ENCODE measurements at places on chromosomes 11 and 22.

GRCh38 chr22:46454504-46455269, 82.7 kb downstream of the CELSR1 start:
- DNase-seq = no peak

DNA sequence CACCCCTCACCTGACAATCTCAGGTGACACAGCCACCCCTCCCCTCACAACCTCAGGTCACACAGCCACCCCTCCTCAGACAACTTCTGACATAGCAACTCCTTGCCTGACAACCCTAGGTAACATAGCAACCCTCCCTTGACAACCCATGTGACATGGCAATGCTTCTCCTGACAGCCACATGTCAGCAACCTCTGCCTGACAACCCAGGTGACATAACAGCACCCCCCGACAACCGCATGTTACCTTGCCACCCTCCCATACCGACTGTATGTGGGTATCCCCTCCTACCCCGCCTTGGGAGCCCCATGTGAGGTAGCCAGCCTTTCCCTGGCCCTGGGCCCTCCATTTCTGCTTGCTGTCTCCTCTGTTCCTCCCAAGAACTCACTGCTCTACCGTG, 77.7 kb upstream of the B3GAT1 start:
- DNase-seq = no peak

DNA sequence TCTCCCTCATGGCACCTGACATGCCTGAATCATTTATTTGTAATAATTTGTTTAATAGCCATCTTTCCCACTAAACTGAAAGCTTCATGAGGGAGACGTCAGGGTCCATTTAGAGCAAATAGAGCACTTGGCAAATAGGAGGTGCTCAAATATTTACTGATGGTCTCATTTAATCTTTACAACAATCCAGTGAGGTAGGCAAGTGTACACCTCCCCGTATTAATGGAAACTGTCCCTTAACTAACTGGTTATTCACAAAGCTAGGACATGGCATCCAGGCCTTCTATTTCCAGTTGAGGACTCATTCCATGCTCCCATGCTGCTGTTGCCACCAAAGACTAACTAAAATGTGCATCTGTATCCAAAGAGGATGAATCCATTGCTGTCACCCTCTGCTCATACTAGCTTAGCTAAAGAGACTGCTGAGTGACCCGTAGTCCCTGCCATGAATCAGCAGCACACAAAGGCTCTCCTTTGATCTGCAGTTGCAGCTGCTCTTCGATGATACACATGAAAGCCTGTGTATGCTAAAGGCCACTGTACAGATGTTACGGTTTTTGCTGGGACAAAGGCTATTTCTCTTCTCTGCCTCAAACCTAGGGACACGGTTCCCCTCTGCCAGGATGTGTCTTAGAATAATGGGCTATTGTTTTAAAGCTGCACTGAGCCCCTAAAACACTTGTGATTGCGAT, 82.6 kb downstream of the RAB30 start:
- DNase-seq = no peak

- no peak for DNase-seq
These were observed 874.4 kb upstream of the TENM4 start for GRCh38 chr11:80315200-80315599.

DNA sequence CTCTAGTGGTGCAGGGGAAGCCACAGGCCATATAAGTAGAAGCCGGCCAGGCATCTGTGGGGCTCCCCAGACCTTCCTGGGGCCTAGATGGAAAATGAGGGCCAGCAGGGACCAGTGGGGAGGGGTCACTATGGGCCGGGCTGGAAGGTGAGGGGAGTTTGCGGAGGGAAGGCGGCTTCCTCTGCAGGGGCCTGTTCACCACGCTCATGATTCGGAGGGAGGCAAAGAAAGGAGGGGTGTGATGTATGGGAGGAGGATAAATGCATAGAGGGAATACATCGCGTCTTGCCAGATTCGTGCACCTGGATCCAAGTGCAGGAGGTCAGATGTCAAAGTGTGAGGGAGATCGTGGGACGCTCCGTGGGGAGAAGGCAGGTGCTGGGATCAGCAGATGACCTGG, 6.9 kb downstream of the SLC16A8 start:
- no peak for DNase-seq

DNA sequence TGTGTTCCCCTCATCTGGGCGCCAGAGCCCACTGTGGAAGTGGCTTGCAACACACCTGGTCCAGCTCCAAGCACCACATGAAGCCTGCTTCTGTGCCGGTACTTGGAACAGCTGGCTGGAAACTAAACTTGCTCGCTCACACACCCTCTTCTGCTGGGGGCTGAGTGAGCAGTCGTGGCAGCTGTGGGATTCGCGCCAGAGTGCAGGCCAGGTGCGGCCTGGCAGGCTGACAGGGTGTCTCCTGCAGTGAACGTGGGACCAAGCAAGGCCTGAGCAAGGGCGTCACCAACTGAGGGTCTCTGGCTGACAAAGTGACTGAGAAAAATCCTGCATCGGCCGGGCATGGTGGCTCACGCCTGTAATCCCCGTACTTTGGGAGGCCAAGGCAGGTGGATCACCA, 15.2 kb downstream of the SMC1B start:
- no peak for DNase-seq

DNA sequence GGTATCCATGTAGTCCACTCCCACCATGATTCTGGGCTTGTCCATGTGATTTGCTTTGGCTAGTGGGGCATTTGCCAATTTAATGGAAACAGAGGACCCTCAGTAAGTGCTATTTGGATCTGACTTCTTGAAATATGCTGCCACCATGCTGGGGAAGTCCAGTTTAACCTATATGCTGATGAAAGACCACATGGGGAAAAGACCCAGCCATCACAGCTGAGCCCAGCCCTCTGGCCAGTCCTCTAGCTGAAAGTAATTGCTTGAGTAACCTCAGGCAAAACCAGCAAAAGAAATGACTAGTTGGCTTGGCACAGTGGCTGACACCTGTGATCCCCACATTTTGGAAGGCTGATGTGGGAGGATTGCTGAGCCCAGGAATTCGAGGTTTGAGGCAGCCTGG, 61.5 kb downstream of the ATG16L2 start:
- DNase-seq = no peak

DNA sequence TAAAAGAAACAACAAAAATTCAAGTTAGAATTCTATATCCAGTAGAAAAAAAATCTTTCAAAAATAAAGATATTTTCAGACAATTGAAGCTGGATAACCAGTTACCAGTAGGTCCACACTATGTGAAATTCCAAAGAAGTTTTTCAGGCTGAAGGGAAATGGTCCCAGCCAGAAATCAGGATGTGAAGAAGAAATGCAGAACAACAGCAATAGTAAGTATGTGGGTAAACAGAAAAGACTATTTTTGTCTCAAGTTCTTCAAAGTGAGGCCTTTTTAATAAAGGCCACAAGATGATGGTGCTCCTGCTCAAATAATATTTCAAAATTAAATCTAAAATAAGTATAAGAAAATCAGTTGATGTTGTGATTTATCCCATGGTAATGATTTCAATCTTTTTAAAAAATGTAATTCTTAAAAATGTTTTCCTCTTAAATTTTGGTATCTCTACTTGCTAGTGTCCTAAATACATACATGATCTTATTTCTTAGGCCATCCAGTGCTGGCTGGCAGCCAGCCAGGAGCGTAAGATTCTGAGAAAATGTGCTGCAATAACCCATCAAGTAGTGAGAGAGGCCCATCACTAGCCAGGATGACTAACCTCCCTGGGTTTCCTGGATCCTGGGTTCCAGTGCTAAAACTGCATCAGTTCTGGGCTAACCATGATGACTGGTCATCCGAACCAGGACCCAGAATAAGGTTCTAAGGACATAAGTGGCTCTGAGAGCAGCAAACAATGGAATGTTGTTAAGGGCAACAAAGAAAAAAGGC, 15.6 kb upstream of the UCP3 start:
- no peak for DNase-seq

DNA sequence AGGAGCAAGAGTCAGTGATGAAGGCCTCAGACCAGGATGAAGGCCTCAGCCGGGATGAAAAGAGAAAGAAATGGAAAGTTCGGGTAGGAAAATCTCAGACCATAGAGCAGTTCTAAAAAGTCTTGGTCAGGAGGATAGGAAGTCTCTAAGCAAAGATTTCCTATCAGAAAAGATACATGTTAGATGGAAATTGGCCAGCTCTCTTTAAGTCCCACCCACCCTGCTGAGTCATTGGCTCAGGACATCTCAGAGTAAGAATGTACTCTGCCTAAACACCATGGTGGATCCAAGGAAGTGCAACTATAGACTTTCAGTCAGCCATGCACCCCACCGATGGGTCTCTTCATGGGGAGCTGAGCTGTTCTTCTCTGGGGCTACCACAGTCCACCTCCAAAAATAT, 4.4 kb downstream of the OR8B3 start:
- no peak for DNase-seq

- no peak for DNase-seq
These were observed 59.3 kb downstream of the STIM1 start for GRCh38 chr11:3914805-3915204.

- DNase-seq = no peak
These were observed 16.7 kb upstream of the YPEL1 start for GRCh38 chr22:21752276-21752675.

GRCh38 chr22:44752285-44753188, at the start of gene ARHGAP8:
Gene ARHGAP8 (plus strand): TSS chr22:44752575. CDS start chr22:44786528, 33,953 bp downstream.
- no peak for DNase-seq

DNA sequence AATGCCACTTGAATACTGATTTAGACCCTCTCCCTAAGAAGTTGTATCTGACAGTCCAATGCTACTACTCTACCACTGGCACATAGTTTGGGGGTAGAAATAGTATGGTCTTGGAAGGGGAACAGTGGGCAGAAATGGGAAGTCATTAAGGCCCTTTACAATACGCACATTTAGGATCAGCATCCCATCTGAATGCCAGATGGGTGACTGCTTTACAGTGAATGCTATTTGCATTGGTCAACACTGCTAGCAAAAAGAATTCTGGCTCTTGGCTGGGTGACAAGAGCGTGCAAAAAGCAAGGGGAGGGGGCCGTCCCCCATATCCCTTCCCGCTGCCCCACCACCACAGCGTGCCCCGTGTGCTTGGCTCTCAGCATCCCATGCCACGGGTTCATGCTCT, 104.7 kb upstream of the BID start:
- no peak for DNase-seq

GRCh38 chr11:88105951-88106350, 69.3 kb downstream of the RAB38 start:
- no peak for DNase-seq

GRCh38 chr22:30780026-30780425, 85.4 kb downstream of the OSBP2 start:
- no peak for DNase-seq

DNA sequence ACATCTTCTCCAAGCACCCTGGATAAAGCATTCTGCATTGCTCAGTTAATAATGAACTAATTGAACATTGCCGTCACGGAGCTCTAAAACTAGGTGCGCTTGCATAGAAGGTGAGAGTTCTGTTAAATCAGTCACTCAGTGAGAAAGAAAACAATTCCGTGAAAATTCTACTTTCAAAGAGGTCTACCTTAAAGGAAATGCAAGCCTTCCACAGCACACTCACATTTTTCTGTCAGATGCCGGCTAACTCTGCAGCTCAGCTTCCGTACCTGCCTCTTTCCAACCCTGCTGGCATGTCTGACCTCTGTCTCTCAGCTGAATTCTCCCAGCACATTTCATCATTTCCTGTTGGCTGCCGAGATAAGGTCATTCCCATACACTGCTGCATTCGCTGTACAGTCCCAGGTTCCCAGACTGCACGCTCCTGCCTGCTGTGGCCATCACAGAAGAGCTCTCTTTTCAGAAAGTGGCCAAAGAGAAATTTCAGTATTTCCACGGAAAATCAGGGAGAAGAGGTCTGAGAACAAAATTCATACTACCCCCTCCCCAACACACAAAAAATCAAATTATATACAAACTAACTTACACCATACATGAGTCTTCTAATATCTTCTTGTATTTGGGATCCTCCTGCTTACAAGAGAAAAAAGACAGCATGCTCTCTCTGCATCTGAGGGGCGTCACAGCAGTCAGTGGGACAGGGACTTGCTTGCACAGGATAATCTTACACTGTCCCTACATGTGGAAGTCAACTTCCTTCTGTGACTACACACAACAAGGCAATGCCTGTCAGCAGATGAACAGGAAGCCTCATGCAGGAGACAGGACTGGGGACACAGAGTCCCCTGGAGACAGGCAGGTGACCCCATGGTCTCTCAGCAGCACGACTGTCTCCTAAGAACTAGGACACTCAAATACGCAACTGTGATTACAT, 55.1 kb downstream of the PACSIN2 start:
- DNase-seq = no peak

GRCh38 chr11:110429731-110430266, at the start of gene FDX1:
Gene FDX1 (plus strand): TSS chr11:110429948. CDS start chr11:110430121, 173 bp downstream.
- peak; percentile 73 for DNase-seq

DNA sequence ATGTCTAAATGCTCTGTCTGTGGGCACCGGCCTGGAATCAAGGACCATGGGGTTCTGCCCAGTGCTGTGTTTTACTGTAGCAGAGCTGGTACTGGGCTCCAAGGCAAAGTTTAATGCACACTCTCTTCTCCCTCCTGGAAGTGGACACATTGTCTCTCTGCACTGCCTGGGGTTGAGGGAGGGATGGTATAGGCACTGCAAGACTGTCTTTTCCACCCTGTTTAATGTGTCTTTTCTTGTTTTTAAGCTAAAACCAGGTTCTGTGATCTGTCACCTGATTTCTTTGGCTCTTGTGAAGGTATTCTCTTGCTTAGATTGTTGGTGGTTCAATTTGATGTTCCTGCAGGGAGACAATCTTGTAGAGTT, 109.3 kb upstream of the SERPIND1 start:
- no peak for DNase-seq

GRCh38 chr11:1281974-1282365, 27.5 kb downstream of the TOLLIP start:
- no peak for DNase-seq

DNA sequence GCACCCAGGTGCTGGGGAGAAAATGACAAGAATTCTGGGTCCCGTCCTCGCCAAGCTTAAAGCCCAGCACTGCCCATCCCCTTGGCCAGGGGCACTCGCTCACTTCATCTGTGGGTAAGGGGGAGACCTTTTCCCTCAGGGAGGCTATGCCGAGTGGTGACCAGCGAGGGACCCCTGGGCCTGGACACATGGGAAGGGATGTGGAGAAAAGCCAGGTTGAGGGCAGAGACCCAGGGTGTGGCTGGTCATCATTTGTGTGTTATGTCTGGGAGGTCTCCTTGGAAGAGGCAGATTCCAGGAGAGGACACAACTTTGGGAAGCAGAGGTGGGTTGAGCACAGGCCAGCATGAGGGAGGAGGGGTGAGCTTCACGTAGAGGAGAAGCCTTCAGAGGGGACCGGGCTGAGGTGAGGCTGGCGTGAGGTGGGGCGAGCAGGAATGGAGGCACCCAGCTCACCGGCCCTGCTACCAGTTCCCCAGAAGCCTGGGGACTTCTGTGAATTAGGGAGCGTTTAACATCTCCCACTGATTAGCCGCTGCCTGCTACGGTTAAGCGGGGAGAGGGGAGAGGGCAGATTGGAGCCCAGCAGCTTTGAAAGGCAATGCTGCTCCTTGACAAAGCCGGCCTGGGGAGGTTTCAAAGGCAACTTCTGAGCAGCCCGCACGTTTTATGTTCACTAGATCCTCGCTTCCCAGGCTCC, 25.8 kb upstream of the NECTIN1 start:
- no peak for DNase-seq

GRCh38 chr22:17637490-17638181, 921 bp upstream of the BCL2L13 start:
- DNase-seq = no peak

All from activated T-cell treated with anti-CD3 and anti-CD28 coated beads for 4 hours (primary cell).